ENCODE measurements at places on chromosomes 2 and 18.
A peak's percentile ranks its signal among the peaks of the same experiment; 100 is the strongest.

- DNase-seq, result no peak
Observed at GRCh38 chr2:52571380-52572347, 1195.9 kb upstream of the CHAC2 start.

DNA sequence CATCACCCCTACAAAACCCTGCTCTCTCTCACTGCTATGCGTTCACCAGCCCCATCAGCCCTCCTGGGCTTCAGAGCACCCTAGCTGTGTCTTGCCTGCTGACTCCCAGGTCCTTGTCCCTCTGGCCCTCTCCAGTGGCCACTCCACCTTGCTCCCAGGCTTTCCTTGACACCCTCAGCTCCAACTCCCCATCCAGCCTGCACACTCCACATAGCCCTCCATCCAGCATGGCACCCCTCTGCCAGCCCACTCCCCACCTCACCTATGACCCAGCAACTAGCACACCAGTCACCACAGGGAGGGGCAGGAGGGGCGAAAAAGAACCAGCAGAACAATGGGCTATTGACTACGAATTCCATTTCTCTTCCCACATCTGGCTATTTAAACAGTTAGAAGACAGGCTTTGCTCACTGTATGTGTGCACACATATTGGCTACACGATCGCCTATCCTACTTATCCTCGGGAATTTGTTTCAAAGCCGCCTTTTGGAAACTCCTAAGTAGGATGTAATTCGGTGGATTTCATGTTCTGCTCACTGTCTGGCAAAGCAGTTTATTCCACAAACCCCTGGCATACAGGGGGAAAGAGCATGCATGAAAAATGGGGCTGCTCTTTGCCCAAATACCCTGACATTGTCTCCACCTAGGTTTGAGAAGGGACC lies 195.3 kb downstream of the SMAD2 start:
- DNase-seq, result no peak

GRCh38 chr2:206084439-206084869 lies 1.5 kb downstream of the INO80D start:
- peak; percentile 73 for DNase-seq

DNA sequence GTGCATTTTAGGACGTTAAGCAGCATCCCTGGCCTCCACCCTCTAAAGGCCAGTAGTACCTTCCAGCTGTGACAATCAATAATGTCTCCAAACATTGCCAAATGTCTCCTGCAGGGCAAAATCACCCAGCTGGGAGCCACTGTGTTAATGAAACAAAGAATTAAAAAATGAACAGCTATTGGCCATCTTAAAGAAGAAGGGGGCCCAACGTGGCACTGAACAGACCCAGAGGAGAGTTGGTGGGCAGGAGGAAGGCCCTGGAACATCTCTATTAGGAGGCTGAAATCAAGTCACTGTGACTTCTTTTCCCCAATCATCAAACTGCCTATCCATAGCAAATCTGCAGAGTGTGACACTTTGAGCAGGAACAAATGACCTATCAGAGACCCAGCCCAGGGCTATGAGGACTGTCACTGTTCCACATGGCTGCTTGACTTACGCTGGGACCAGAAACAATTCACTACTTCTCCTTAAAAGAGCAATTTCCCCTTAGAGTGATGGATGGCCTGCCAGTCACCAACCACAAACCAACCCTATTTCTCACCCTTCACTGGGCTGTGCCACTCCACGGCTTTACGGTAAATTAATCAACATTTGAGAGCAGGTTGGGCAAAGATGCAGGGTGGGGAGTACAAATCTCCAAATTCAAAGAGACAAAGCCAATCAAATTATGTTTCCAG lies 35.2 kb upstream of the TEX51 start:
- DNase-seq, result no peak

DNA sequence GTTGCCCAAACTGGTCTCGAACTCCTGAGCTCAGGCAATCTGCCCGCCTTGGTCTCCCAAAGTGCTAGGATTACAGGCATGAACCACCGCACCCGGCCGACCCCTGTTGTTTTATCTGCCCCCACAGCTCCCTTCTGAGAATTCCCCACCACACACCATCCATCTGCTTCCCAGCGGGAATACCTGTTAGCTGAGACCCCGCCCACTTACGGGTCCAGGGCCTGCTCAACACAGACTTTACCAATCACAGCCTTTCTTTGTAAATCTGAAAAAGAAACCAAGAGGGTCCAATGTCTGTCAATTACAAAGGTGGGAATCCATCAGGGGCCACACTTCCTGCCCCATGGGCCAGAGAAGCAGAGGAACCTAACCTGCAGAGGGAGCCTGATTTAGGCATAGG lies 14.2 kb upstream of the CABLES1 start:
- no peak for DNase-seq

DNA sequence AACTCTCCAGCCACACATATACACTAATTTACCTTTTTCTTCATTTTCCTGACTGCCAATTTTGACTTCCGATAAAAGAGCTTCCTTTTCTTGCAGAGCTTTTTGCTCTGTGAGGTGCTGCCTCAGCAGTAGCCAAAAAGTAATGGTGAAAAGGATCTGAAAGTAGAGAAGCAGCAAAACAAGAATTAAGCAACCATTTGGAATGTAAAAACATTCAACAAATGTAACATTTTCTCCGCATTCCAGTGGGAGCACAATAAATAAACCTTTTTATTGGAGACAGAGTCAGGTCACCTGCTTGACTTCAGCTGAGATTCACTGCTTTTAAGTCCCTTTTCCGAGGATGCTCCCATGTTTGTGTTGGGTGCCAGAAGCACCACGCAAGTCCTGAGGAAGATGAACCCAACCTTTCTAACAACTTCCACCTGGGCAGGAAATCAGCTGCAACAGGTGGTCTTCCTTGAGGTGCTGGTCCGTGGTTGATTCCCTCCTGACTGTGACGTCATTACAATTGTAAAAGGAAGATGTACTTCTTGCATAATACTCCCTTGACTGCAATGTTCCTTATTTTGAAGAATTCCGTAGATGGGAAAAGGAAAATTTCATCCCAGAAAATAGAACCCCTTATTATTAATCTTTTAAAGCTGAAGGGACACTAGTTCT lies 265.5 kb downstream of the NAPG start:
- DNase-seq, result no peak

GRCh38 chr2:15953891-15954680 lies 13.7 kb downstream of the MYCN start:
- no peak for DNase-seq

GRCh38 chr18:35080058-35080457 lies 38.8 kb downstream of the MAPRE2 start:
- DNase-seq, result no peak

GRCh38 chr2:133247631-133248030 lies 320.6 kb downstream of the NCKAP5 start:
- DNase-seq, result no peak

DNA sequence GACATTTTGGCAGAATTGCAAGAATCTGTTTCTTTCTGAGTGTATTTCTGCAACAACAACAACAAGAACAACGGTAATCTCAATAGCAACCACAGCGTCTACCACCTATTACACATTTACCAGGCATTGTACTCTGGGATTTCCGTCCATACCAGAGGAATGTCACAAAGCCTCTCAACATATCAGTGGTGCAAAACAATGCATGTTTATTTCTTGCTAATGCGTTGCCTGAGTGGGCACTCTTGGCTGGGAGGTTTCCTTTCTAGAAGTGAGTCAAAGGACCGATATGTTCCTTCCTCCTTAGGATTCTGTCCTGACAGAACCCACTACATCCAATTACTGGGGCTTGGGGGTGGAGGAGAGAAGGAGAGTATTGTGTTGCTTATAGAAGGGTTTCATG lies 585.6 kb downstream of the TSN start:
- no peak for DNase-seq

- DNase-seq, result no peak
Observed at GRCh38 chr18:48795696-48796095, 155.1 kb downstream of the SMAD7 start.

DNA sequence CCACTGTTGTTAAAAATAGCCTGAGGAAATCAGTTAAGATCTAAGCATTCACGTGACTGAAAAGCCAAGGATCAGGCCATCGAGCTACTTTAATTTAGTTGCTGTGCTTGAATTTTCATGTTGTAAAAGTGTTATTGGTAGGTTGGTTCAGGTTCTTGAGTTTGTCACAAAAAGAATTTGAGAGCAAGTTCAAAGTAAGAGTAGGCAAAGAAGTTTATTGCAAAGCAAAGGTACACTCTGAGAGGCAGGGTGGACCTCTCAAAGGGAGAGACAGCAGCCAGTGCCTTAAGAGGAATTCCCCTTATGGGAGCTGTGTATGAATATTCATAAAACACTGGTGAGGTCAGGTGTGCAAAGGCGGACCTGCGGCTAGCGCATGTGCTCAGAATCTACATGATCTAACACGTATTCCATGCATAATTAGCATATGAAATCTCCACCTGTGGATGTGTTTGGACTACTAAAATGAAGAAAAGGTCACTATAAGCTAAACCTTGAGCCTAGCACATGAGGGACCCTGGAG lies 236.5 kb downstream of the NDUFA10 start:
- no peak for DNase-seq

GRCh38 chr2:121944072-121944831 lies 188.8 kb downstream of the TSN start:
- DNase-seq, result no peak

GRCh38 chr18:9275890-9276289 lies 58.7 kb upstream of the TWSG1 start:
- DNase-seq, result peak; percentile 9

GRCh38 chr2:10755621-10756020 lies 34.2 kb downstream of the ATP6V1C2 start:
- DNase-seq, result no peak

- DNase-seq, result no peak
Observed at GRCh38 chr2:3282056-3282998, 95.3 kb downstream of the EIPR1 start.

DNA sequence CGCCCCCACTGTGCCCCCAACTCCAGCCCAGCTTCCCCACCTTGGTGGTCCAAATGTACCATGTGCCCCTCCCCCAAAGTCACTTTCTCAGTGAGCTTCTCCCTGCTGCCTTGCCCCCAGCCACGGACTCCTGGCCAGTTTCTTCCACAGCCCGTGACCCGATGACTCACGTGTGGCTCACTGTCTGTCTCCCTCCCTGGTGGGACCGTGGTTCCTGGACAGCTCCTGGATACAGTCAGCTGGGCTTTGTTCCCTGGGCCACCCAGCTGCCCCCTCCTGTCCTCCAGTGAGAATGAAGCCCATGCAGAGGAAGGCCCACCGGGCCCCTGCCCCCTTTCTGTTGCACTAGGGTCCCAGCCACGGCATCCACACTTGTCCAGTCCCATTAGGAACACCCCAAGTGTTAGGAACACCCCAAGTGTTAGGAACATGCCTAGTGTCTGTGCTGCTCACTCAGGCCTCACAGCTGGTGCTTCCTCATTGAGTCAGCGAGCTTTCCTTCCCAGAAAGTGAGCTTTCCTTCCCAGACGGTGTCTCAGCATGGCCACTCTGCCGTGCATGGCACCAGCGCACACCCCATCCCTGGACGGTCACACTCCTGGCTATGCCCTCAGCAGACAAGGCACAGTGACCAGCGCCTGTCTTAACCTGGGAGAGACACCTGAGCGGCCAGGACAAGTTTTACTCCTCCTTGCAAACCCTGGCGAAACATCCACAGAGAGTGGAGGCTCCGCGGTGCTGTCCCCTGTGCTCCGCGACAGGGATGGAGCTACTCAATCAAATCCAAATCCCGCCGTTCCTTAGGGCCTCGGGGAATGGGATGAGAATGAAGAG lies 44.8 kb upstream of the CTDP1 start:
- no peak for DNase-seq

GRCh38 chr18:24000613-24001490 lies 13.7 kb upstream of the TTC39C start:
- DNase-seq, result no peak

- no peak for DNase-seq
Observed at GRCh38 chr2:54836477-54836876, 113.0 kb downstream of the EML6 start.

DNA sequence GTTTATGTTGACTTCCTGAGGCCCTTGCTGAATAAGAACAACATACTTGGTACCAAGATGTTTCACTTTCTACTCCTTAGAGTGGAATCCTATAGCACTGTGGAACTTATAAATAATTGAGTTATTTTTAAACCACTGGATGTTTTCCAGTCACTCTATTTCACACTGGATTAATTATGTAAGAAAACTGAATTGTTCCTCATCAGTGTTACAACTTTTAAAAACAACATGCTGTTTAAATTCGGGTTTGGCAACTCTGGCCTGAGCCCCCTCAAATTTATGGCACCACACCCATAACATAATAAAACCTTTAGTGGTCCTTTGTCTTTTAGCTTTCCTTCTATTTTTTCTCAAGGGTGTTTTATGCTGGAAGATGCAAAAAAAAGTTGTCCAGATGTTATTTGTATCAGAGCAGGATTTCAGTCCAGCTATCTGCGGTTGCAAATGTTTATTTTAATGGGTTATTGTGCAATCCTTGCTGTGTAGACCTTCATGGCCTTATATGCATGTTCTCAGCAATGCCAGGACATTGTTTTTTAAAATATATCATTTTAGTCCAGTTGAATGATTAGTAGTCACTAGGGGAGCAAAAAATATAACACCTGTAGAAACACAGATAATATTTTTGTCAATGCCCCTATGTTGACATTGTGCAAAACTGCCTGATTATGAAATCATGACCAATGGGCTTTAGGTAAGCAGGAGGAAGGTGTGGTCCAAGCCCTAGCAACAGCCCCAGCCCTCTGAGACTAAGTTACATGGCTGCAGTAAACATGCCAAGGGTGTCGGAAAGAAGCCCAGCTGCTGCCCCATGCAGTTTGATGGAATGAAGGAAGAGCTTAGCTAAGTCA lies 638.0 kb upstream of the ZEB2 start:
- peak; percentile 53 for DNase-seq

DNA sequence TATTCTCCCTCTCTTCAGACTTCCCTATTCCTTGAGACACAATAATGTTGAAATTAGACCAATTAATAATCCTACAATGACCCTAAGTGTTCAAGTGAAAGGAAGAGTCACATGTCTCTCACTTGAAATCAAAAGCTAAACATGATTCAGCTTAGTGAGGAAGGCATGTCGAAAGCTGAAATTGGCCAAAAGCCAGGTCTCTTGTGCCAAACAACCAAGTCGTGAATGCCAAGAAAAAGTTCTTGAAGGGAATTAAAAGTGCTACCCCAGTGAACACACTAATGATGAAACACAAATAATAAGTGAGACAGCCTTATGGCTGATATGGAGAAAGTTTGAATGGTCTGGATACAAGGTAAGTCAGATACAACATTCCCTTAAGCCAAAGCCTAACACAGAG lies 115.4 kb downstream of the PXDN start:
- DNase-seq, result no peak

DNA sequence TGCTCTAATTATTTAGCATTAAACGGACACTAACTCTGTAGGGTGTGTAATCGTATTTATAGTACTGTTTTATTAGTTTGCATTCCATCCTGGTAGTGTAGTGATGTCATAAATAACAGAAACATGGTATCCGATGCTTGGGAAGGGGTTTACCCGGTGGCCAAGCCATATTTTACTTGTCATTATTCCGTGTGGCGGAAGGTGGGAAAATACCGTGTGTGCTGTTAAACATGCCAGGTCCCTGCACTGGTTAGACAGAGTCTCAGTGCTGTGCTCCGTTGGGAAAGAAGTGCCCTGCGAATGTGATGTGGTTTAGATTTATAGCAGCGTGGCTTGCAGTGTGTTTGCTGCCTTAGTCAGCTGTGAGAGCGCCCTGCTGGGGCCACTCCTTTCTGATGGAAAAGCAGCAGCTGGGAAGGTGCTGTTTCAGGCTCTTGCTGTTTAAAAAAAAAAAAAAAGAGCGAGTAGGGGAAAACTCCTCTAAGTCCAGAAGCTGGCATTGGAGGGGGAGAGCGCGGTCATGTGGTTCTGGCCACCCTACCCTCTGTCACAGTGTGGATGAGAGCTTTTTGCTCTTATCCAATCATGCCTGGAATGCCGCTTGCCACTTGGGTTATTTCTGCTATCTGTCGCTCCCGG lies 211.0 kb downstream of the NEDD4L start:
- DNase-seq, result no peak
